ENCODE measurements at places on chromosomes 7 and 10.

GRCh38 chr10:78316451-78316931 lies 282.8 kb downstream of the RPS24 start:
- no peak for DNase-seq

- DNase-seq: no peak
These were observed 124.8 kb downstream of the MPP7 start for GRCh38 chr10:28177944-28178637.

DNA sequence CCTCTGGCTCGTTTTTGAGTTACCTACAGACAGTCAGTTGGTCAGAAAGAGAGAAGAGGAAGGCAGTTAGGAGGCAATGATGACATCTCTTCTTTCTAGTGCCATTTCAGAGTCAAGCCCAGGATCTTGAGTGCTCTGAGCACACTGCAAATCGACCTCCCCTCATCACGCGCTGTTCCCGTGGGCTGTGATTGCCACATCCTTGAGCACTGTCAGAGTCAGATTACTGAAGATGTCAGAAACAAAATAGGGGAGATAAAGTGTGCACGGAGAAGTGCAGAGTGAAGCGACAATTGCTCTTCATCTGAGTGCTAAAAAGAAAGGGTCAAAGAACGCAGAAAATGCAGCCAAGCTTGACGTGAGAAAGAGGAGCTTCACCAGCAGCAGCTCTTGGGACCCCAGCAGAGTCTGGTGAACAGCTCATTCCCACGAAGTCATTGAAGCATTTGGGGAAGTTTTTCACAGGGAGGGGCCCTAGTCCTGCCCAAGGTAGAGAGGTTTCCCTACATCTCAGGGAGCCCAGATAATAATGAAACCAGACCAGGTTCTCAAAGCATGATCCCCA lies 661.7 kb upstream of the AUTS2 start:
- no peak for DNase-seq

- DNase-seq: no peak
These were observed 75.8 kb downstream of the ENO4 start for GRCh38 chr10:116925056-116925455.

DNA sequence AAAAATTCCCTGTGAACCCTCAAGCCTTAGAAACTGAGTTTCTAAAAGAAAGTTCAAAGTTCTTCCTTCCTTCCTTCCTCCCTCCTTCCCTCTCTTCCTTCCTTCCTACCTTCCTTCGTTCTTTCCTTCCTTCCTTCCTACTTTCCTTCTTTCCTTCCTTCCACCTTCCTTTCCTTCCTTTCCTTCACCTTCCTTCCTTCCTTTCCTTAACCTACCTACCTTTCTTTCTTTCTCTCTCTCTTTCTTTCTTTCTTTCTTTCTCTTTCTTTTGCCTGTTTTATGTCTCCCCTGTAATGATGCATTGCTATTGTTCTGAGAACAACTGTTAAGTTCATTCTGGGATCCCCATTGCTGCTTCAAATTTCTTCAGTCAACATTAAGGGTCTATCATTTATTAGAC lies 551.1 kb downstream of the TFEC start:
- DNase-seq: no peak

- DNase-seq: no peak
These were observed 35.3 kb downstream of the FEZF1 start for GRCh38 chr7:122269241-122269640.

- DNase-seq: no peak
These were observed 17.1 kb downstream of the PDSS1 start for GRCh38 chr10:26714415-26715136.

GRCh38 chr10:103712898-103713498 lies 142.4 kb downstream of the SH3PXD2A start:
- peak; percentile 46 for DNase-seq

DNA sequence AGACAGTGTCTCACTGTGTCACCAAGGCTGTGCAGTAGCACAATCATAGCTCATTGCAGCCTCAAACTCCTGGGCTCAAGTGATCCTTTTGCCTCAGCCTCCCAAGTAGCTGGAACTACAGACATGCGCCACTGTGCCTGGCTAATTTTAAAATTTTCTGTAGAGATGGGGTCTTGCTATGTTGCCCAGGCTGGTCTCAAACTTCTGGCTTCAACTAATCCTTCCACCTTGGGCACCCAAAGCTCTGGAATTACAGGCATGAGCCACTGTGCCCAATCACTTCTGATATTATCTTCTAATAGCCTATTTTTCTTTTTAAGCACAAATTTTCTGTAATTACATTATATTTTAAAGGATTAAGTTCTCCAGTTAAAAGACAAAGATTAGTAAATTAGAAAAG lies 42.6 kb upstream of the ZC3HAV1 start:
- no peak for DNase-seq

DNA sequence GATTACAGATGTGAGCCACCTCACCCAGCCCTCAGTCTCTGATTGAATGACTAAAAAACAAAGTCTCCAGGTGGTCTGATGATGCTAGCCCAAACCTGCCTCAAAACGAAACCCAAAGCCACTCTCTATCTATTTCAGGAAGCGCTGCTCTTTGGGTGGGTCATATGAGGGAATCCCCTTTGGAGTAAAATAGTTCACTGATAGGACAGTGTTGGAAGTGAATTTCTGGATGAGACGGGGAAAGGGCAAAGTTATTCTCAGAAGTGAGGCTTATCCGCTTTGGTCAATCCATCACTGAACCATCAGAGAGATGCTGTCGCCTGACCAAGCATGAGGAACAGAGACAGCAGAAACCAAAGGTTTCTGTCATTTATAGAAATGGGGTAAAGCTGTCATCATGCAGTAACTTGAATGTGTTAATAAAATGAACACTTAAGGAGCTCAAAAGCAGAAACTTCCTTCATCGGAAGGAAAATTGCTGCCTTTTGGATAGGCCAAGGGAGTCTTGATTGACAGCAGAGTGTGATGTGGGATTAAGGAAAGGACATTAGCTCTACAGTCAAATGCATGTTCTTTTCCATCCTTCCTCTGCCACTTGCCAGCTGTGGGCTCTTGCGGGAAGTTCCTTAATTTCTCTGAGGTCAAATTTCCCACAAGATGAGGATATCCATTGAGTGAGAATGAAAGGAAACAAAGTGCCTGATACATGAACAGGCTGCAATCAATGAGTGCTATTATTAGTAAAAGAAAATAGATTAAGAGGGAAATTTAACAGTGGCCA lies 64.9 kb upstream of the C1QL3 start:
- DNase-seq: no peak

GRCh38 chr10:88565072-88565471 lies 18.0 kb downstream of the RNLS start:
- no peak for DNase-seq

GRCh38 chr7:82714883-82715282 lies 271.3 kb upstream of the CACNA2D1 start:
- peak; percentile 22 for DNase-seq
